Activated T-helper 1 cell treated with anti-CD3 and anti-CD28 coated beads, Interleukin-12 subunit alpha, Interleukin-12 subunit beta, Interleukin-2, Interleukin-4 antibody, amounts not matched to agents 30 ng/mL and 10 ng/mL and 1 ng/mL, durations not matched to agents 14 hours and 24 hours and 36 hours (primary cell): ENCODE measurements at places on chromosomes 5 and 9.
A peak's percentile ranks its signal among the peaks of the same experiment; 100 is the strongest.

DNA sequence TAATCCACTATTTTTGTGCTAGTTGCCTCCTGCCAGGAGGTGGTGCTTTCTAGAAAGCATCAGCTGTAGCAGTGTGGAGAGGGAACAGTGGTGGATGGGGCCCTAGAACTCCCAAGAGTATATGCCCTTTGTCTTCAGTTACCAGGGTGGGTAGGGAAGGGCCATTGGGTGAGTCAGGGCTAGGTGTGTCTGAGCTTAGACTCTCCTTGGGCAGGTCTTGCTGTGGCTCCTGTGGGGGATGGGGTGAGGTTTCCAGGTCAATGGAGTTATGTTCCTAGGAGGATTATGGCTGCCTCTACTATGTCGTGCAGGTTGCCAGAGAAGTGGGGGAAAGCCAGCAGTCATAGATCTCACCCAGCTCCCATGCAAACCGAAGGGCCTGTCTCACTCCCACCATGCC is 11.3 kb upstream of the ADAMTS12 start:
- H3K4me1 ChIP-seq = no peaks in the 10 kb centered on the region
- H3K36me3 ChIP-seq = peaks cover 2% of the 10 kb centered on the region
- no peak overlapping the region for H3K27ac ChIP-seq
- no peak overlapping the region for H3K4me3 ChIP-seq

- H3K36me3 ChIP-seq = no peaks in the 10 kb centered on the region
- H3K27me3 ChIP-seq = no peaks in the 10 kb centered on the region
- DNase-seq = no peak
- H3K4me1 ChIP-seq = no peaks in the 10 kb centered on the region
- H3K27ac ChIP-seq = no peak overlapping the region
Measured at GRCh38 chr9:119689879-119690278, 320.6 kb upstream of the BRINP1 start.

DNA sequence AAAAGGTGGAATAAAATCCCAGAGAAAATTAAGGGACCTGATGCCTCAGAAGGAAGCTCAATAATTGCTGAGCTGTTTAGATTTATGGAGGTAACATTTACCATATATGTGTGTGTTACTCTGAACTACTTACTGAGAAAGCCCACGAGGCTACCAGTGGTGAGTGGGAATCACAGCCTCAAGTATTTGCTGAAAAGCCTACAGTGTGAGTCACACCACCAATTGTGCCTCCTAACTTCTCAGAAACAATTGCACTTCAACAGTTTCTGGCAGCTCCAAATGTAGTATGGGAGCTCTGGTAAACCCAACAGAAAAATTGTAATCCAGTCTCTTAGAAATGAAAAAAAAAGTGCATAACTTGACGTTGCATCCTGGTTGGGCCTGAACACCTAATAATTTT is 551.6 kb downstream of the PRDM9 start:
- no peak for DNase-seq
- H3K27ac ChIP-seq = no peak overlapping the region
- no peaks in the 10 kb centered on the region for H3K4me1 ChIP-seq
- no peak overlapping the region for H3K4me3 ChIP-seq
- H3K27me3 ChIP-seq = no peaks in the 10 kb centered on the region
- H3K36me3 ChIP-seq = no peaks in the 10 kb centered on the region

- H3K27ac ChIP-seq = no peak overlapping the region
- peak; percentile 1 for DNase-seq
- no peak overlapping the region for H3K4me3 ChIP-seq
- no peaks in the 10 kb centered on the region for H3K4me1 ChIP-seq
- H3K36me3 ChIP-seq = no peaks in the 10 kb centered on the region
Measured at GRCh38 chr5:107248066-107248695, 422.6 kb downstream of the EFNA5 start.

DNA sequence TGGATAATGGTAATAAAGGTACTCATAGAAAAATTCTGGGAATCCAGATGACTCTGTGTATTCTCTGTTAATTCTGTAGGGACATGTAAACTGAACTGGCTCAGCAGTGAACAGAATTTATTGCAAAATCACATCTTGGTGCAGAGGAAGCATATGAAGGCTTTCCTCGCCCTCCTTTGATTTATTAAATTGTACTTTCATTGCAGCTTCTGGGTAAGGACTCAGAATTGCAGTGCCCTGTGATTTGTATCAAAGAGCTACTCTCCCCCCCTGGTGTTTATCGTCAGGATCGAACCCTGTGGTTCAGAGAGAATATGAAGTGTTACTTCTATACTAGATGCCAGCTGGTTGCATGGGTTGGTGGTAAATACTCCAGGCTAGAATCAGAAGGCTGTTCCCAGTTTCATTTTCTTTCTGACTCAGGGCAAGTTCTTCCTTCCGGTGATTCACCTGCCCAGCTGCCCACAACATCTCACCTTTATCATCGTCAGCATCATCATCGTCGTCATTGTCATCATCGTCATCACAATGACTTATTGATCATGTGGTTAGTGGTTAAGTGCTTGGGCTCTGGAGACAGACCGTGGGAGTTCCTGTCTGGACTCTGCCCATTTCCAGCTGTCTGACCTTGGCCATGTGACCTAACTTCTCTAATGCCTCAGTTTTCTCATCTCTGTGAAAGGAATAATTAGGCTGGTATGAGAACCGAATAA is 238.8 kb downstream of the ARHGAP26 start:
- peak overlapping the region; percentile 86 for H3K27ac ChIP-seq
